ENCODE measurements at places on chromosomes 1 and 21. TPM values are rescaled to one million over a fixed set of nuclear protein-coding genes. Genes with fewer than 3 reads are reported as not detected.
A peak's percentile ranks its signal among the peaks of the same experiment; 100 is the strongest.

- DNase-seq: peak; percentile 82
Observed at GRCh38 chr21:44952116-44952928, 12.5 kb downstream of the SLX9 start.

DNA sequence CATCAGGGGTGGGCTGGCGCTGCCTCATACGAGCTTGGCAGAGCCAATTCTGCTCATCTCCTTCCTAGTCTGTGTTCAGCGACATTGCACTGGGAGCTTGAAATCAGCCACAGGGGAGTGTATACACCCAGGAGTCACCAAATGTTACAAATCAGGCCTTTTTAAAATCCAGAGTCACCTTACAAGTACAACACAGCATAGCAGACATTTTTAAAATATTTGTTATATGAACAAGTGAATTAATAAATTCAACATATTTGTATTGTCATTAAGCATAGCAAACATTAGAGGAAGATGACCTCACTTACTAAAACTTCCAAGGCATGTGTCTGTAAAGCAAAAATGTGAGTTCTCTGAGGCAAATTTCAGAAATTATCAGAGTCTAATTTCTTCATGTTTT lies 210.0 kb downstream of the HLX start:
- no peak for DNase-seq

GRCh38 chr1:17949511-17949910 lies 158.1 kb upstream of the IGSF21 start:
- DNase-seq: no peak

FAAH gene
- 40.0 TPM for total RNA-seq

RSPH1 gene
- total RNA-seq: 0.10 TPM

RGS8 gene
- total RNA-seq: 0.10 TPM
